NCI-H2107 (cell line): ENCODE measurements at places on chromosomes 1 and 21.

DNA sequence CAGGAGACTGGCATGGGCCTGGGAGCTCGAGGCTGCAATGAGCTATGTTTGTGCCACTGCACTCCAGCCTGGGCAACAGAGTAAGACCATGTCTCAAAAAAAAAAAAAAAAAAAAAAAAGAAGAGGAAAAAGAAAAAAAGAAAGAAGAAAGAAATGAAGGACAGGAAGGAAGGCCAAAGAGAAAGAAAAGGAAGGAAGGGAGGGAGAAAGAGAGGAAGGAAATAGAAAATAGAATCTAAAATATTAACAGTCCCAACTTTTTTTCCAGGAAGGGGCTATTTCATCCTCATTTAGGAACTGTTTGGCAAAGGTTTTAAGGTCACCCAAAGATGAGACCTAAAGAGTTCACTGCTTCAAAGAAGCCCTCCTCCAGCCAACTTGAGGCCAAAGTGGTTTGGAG, 2.5 kb downstream of the MUL1 start:
- no peak for DNase-seq

DNA sequence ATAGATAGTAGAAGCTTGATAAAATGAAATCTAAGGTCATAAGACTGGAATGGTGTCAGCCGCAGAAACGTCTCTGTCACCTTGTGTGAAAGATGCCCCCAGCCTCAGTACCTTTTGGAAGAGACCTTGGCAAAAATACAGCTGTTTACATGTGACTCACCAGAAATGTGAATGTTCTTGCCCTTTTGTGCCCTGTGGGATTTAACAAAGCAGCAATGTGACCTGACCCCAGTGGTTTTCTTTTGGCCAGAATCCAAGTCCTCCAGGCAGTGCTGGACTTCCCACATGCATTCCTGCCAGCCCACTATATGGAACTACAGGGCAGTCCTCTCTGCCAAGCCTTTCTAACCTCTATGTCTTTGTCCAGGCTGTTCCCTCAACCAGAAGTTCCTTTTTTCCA, 27.2 kb upstream of the LRRC8C start:
- DNase-seq = no peak

DNA sequence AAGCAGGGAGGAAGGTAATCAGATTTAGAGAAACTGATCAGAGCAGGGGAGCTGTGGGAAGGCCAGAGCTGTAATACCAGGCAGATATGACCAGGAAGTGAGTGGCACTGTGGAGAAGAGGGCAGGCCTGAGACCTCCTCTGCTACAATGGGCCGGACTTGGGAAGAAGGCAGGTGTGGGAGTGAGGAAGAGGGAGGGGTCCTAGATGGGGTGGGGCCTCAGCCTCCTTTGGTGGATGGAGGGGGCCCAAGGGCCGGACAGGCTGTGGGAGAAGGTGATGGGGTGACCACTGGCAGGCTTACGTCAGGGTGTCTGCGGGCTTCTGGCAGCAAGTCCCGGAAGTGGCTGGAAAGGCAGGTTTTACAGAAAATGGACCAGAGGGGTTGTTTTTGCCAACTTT, 5.0 kb upstream of the HPCA start:
- no peak for DNase-seq

DNA sequence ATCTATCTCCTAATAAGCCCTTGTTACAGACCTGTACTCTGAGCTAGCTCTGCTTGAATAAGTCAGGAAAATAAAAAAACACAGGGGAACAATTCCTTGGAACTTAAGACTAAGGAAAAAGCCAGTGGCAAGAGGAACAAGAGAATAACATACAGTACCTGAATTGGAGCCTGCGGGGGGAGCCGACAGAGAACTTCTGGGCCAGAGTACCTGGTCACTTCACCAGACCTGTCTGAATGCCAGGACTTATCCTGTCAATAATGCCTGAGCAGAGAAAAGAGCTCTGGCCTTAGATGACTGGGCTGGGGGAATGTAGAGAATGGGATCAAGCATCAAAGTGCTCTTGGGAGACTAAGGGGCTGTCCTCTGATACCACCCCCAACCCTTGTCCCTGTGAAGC, 15.1 kb downstream of the PEA15 start:
- no peak for DNase-seq

GRCh38 chr1:206082831-206083695, 30.1 kb downstream of the RHEX start:
- DNase-seq = no peak

GRCh38 chr1:47554082-47554481, 116.2 kb downstream of the FOXD2 start:
- no peak for DNase-seq

- no peak for DNase-seq
Observed at GRCh38 chr1:167681451-167682098, 40.2 kb upstream of the MPZL1 start.
